ENCODE measurements at places on chromosomes 6 and 20. TPM values are rescaled to one million over a fixed set of nuclear protein-coding genes. Genes with fewer than 3 reads are reported as not detected.

ADTRP gene
- 1.6 TPM for total RNA-seq

PTCHD4 gene
- total RNA-seq = 3.1 TPM

CTCFL gene
- total RNA-seq = not detected

COL11A2 gene
- total RNA-seq = 0.07 TPM

RSPO4 gene
- total RNA-seq = not detected

All from mammary microvascular endothelial cell (primary cell).